Suppressor macrophage treated with lipopolysaccharide for 1 hour (primary cell): ENCODE measurements at places on chromosomes 7 and 10.

DNA sequence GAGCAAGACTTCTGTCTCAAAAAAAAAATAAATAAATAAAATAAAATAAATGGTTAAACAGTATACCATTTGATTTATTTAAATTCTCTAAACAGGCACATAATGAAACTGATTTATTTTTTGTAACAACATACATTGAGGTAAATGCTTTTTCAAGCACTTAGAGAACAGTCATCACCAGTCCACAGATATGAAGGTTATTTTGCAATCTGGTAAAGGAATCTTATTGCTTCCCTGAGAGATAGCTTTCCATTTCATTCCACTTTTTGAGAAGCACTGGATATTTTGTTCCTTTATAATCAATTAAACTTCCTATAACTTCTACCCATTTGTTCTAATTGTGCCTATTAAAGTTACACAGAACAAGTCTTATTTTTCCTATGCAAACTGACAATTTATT is 5.2 kb downstream of the CEP55 start:
- no peak for DNase-seq

- no peak for DNase-seq
These were observed 23.8 kb downstream of the CROT start for GRCh38 chr7:87369216-87369615.

GRCh38 chr10:31697271-31698180 is 231.1 kb downstream of the ARHGAP12 start:
- DNase-seq = peak; percentile 93

DNA sequence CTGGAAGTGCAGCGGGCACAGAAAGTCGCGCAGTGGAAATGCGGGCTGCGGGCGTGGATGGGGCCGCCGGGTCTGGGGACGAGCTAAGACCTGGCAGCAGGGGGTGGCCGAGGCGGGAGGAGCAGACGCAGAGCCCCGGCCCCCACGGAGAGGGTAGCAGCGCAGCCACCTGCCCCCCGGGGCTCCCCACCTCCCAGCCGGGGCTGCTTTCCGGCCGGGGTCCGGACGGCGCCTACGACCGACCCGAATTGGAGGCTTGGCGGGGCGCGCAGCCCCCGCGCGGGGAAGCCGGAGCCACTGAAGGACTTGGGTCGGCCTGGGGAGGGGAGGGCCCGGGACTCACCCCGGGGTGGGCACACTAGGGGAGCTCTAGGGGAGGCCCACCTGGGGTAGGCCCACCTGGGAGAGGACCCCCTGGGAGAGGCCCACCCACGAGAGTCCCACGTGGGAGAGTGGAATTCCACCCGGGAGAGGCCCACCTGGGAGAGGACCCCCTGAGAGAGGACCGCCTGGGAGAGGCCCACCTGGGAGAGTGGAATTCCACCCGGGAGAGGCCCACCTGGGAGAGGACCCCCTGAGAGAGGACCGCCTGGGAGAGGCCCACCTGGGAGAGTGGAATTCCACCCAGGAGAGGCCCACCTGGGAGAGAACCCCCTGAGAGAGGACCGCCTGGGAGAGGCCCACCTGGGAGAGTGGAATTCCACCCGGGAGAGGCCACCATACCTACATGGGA is 854 bp upstream of the CFAP46 start:
- no peak for DNase-seq

GRCh38 chr10:90136731-90137316 is 435.4 kb downstream of the KIF20B start:
- DNase-seq = peak; percentile 28

- no peak for DNase-seq
These were observed 3.2 kb upstream of the LIPF start for GRCh38 chr10:88661018-88661417.

GRCh38 chr10:96402417-96403305 is 43.9 kb upstream of the OPALIN start:
- DNase-seq = no peak
